ENCODE measurements at places on chromosomes 7 and 10.
A peak's percentile ranks its signal among the peaks of the same experiment; 100 is the strongest.

GRCh38 chr7:44461387-44461786 lies 29.1 kb downstream of the NUDCD3 start:
- DNase-seq: no peak

- DNase-seq: no peak
These were observed 235.4 kb downstream of the TRIL start for GRCh38 chr7:28722684-28723083.

- DNase-seq: peak; percentile 34
These were observed 1.4 kb upstream of the NEUROG3 start for GRCh38 chr10:69574571-69574978.

- DNase-seq: no peak
These were observed 1.5 kb upstream of the ZNF775 start for GRCh38 chr7:150377635-150378034.

- DNase-seq: no peak
These were observed 32.6 kb upstream of the AGMO start for GRCh38 chr7:15594461-15594860.
